ENCODE measurements at places on chromosomes 7 and 10. TPM values are rescaled to one million over a fixed set of nuclear protein-coding genes. Genes with fewer than 3 reads are reported as not detected.

The TRRAP gene
- 27.1 TPM for total RNA-seq

The LHFPL3 gene
- not detected for total RNA-seq

The LRMDA gene
- 17.4 TPM for total RNA-seq

The FGFBP3 gene
- total RNA-seq: 0.51 TPM

The CNNM1 gene
- 0.68 TPM for total RNA-seq

The INTS1 gene
- 26.2 TPM for total RNA-seq

The TWIST1 gene
- total RNA-seq: 78.2 TPM

The MYL10 gene
- not detected for total RNA-seq

The CYP26A1 gene
- total RNA-seq: not detected

The DRGX gene
- total RNA-seq: not detected

The CPED1 gene
- total RNA-seq: 32.5 TPM

The CASTOR2 gene
- 3.7 TPM for total RNA-seq

The ABCF2 gene
- 21.2 TPM for total RNA-seq

The SFTPA1 gene
- total RNA-seq: not detected

The TUBAL3 gene
- total RNA-seq: not detected

The TSPAN33 gene
- total RNA-seq: 4.4 TPM

The MYH16 gene
- not detected for total RNA-seq

The SEMA3A gene
- total RNA-seq: 26.4 TPM

The CTAGE4 gene
- 2.3 TPM for total RNA-seq

The SFRP4 gene
- 2.6 TPM for total RNA-seq

The STOX1 gene
- total RNA-seq: 32.2 TPM

The PARD3 gene
- 39.4 TPM for total RNA-seq

The TMEM176A gene
- total RNA-seq: 4.5 TPM

The MGMT gene
- total RNA-seq: 34.7 TPM

The FBXO24 gene
- not detected for total RNA-seq

The MYL7 gene
- not detected for total RNA-seq

The ABCA13 gene
- not detected for total RNA-seq

The COX15 gene
- 26.9 TPM for total RNA-seq

The HSPA14 gene
- 12.1 TPM for total RNA-seq

The SEMA3D gene
- total RNA-seq: 1.9 TPM

The TAS2R3 gene
- total RNA-seq: 1.1 TPM

The CACNB2 gene
- total RNA-seq: 1.9 TPM

The CXCL12 gene
- total RNA-seq: 106 TPM

The ASB4 gene
- not detected for total RNA-seq

The LIPF gene
- total RNA-seq: not detected

The ZNF425 gene
- total RNA-seq: 0.82 TPM

The MALSU1 gene
- total RNA-seq: 52.7 TPM

The PTF1A gene
- total RNA-seq: not detected

The CDC14C gene
- not detected for total RNA-seq

The GIMAP8 gene
- total RNA-seq: 29.0 TPM

The CALHM2 gene
- total RNA-seq: 51.4 TPM

The USP6NL gene
- 24.6 TPM for total RNA-seq

The NODAL gene
- not detected for total RNA-seq

The EPO gene
- total RNA-seq: not detected

The CHST15 gene
- 25.4 TPM for total RNA-seq

The PAOX gene
- total RNA-seq: 2.4 TPM

The SLC29A4 gene
- total RNA-seq: 11.0 TPM

The CAMK2B gene
- 0.49 TPM for total RNA-seq

The FAM237B gene
- total RNA-seq: not detected

The C10orf105 gene
- total RNA-seq: 0.22 TPM

The SLC13A4 gene
- 0.88 TPM for total RNA-seq

The CAV1 gene
- total RNA-seq: 651 TPM

The DDC gene
- not detected for total RNA-seq

The MCM10 gene
- 6.4 TPM for total RNA-seq

The CRHR2 gene
- total RNA-seq: not detected

The SLC26A3 gene
- not detected for total RNA-seq

The CLCN1 gene
- total RNA-seq: not detected

The PDE6C gene
- total RNA-seq: not detected

The CDNF gene
- total RNA-seq: 2.0 TPM
